Fibroblast of mammary gland (primary cell): ENCODE measurements at places on chromosomes 6 and 20.
A peak's percentile ranks its signal among the peaks of the same experiment; 100 is the strongest.

DNA sequence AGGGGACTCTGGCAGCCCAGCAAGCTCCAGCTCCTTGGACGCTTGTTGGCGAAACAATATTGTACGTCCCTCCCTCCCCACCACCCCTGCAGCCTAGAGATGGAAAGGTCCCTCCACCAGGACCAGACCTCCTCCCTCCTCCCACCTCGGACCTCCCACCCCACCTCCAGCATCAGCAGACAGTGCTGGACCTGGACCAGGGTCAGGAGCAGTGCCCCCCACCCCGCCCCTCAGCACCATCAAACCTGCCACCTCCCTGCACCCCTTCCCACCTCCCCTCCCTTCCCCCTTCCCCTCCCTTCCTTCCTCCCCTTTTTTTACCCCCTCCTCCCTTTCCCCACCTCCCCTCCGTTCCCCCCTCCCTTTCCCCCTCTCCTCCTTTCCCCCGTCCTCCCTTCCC, 98.4 kb downstream of the TAF4 start:
- DNase-seq: no peak

DNA sequence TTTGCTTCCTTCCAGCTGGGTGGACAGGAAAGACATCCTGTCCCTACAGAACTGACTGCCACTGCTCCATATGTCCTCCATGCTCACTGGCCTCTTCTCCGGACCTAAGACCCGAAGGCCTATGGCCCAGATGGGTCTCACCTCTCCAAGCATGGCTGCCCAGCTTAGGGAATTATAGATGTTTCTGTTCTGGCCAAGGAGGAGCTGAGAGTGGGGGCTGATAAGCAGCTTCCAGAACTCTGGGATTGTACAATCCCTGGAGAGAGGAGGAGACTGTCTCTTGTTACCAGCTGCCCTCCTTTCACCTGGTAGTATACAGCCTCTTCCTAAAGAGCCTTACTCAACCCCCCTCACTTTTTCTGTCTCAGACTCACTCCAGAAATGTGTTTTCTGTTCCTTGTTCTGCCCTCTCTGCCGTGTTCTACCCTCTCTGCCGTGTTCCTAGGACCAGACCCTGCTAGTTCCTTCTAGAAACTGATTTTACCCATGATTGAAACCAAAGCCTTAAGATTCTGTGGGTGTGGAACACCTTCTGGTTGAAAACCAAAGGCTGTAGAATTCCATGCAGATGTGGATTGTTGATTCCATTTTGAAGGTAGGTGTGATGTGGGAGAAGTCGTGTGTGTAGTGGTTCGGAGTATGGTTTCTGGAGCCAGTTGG, 28.7 kb downstream of the ANKS1A start:
- DNase-seq: no peak

- DNase-seq: no peak
These were observed 95.8 kb downstream of the CCDC170 start for GRCh38 chr6:151589667-151590066.

DNA sequence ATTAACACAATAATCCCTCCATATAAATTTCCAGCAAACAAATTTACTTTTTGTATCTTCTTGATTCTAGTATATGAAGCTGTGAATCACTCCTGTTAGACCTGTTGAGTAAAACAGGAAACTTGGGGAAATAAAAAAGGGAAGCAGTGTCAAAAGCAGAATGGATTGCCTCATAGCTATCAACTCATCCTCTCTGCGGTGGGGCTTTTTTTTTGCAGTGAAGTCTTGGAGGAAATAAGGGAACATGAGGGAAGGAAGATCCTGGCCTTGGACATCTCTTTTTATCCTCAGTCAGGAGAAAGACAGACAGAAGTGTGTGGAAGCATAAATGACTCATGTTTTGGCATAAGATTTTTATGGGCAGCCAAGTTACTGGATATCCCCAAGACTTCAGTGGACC, 332.5 kb downstream of the TFAP2A start:
- no peak for DNase-seq

- no peak for DNase-seq
These were observed 23.3 kb downstream of the STK38 start for GRCh38 chr6:36523936-36524499.

DNA sequence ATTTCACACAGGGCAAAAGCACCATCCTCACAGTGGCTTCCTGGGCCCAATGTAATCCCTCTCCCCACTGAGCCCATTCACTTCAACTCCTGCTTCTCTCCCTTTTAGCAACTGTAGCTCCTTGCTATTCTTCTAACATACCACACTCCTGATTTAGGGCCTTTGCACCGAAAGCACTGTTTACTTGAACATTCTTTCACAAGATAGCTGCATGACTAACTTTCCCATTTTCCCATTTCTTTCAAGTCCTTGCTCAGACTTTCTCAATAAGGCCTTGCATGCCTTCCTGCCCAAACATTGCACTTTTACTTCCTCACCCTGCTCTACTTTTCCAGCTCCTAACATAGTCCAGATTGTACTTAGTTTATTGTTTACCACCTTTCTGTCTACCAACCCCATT, 73.0 kb downstream of the SHPRH start:
- peak; percentile 73 for DNase-seq

DNA sequence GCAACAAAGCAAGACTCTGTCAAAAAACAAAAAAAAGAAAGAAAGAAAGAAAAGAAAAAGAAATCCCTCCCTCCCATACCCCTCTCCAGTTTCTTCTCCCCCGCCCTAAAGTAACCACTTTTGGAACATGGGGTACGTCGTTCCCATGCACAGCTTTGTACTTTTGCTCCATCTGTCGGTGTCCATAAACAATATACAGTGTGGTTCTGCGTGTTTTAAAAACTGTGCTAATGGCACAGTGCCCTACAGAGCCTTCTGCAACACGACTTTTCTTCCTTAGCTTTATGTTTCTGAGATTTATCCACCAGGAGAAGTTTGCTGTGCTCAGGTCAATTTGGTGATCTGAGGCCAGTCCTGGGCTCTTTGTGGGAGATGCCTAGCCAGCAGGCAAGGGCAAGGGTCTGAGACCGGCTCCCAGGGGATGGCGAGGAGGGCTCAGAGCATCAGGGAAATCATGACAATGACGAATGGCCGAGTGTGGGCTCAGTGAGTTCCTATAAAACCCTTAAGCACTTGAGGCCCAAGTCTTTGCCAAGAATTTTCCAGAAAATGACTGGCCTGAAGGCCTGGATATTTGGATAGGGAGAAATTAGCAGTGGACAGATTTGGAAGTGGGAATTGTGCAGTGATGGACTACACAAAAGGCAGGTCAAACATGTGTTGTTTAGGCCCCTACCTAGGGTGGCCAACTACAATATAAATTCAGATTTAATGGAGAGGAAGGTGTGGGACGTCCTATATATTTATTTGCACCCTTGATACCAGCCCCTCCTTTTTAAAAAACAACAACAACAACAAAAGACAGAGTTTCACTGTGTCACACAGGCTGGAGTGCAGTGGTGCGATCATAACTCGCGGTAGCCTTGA, 1.9 kb upstream of the BCAS4 start:
- no peak for DNase-seq

DNA sequence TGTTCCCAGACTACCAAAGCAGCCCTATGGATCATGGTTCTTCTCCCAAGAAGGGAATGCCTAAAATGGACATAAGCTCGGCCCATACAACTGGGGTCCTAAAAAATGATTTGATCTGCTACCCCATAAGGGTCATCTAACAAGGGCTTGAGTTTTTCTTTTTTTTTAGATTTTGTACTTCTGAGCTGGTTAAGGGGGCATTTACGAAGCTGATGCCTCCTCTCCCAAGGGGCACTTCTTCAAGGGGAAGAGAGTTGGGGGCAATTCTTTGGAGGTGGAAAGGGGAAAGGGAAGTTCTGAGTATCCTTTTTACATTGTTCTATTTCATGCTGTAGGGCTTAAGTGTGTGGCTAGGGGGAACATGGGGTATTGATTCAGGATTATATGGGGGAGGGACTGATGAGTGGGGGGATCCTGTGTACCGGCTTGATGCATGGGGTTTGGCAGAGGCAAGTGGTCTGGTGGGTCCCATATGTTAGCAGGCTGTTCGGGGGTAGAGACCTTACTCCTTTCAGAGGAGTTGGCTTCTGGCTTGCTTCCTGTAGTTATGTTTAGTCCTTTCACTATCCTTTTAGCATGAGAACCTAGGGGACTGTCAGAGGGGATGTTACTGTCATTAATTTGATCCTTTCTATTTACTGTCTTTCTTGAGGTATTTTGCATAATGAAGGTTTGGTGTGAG, 8.1 kb upstream of the ZNFX1 start:
- DNase-seq: no peak

DNA sequence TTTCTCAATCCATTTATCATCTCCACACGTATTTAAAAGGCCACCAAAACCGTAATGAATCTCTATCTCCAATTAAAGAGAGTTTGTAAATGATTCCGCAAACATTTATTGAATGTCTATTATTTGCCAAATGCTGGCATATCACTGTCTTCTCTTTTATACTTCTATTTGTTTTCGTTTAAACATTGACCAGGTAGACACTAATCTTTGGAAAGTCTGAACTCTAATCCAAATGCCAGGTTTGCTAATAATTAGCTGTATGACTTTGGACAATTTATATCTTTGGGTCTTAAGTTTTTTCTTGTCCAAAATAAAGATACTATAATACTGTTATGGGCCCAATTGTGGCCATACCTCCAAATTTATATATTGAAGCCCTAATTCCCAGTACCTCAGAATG, 299.2 kb upstream of the TBX18 start:
- DNase-seq: no peak

DNA sequence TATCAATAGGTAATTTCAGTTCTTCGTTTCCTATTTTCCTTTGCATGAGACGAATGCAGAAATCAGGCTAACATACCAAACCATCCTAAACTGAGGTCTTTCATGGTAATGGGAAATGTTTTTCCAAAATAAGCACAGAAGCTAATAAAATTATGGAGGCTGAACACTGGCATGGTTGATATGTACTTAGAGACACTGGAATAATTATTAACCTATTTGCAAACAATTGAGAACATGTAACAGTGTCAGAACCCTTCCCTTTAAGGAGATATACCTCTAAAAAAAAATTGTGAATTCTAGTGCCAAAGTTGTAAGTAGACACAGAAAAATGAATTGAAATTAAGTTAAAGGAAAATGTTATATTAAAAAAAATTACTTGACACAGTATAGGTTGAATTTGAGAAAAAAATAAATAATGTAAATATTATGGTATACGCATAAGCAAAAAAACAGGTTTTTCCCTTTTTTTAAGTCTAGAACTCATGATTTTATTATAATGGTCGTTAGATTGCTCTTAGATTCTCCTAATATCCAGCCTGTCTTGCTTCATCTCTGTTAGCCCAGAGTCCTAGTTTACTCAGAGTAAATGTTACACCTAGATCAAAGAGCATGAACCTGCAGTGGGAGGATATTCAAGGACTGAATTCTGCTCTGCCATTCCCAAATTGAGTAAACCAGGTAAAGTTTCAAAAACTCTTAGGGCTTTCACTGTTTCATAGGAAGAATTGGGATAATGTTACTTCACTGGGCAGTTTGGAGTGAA, 1.7 kb downstream of the SLC17A2 start:
- no peak for DNase-seq

DNA sequence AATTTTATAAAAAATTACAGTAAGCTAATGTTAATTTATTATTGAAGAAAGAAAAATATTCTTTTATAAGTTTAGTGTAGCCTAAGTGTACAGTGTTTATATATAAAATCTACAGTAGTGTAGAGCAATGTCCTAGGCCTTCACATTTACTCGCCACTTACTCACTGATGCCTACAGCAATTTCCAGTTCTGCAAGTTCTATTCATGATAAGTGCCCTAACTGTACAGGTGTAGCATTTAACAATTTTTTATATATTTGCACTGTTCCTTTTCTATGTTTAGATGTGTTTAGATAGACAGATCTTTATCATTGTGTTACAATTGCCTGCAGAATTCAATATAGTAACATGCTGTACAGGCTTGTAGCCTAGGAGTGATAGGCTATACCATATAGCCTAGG, 80.1 kb upstream of the HDAC2 start:
- no peak for DNase-seq

GRCh38 chr20:10902576-10903282, 228.9 kb upstream of the JAG1 start:
- DNase-seq: no peak

DNA sequence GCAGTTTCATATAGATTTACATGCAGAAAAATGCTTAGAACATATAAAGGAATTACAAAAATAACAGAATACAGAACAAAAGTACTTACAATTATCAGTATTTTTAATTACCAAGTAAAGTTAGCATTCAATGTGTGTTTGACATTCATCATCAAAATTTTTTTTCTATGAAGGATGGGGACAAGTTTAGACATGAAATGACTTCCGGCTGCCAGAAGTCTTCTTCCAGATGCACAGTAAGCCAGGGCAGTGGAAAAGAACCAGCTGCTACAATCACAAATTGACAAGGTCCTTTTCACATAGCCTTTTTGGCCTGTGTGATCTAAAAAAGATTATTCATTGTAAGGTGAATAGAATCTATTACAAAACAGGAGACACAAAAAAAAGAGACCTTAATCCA, 73.8 kb downstream of the HUS1B start:
- no peak for DNase-seq

DNA sequence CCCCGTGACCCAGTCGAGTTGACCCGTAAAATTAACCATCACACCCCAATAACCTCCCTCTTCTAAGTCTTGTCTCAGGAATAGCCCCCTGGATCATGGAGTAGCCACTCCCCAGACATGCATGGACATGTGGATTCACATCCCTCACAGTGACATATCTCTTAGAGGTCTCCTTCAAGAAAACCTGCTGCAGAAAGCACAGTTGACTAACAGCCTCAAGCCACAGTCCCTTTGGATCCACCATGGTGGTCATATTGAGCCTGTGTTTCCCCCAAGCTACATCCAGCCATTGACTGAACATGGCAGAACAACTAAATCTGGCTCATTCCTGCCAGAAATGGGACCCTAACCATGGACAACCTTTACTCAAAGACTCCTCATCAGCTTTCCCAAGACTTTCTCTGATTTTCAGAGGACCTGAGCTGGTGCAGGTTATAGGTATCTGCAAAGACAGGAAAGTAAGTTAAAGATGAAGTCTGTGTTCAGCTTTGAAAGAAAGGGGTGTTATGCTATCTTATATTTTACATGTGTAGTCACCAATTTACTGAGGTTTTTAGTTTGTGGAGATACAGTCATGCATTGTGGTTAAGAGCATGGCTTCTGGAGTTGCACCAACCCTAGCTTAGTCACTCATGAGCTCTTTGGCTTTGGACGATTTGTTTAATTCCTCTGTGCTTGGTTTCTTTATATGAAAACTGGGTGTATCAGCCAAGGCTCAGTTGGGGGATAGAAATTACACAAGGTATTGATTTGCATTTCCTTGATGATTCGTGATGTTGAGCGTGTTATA, 219.1 kb downstream of the MYLK4 start:
- peak; percentile 97 for DNase-seq
